Forelimb muscle (tissue), 1 donor: ENCODE measurements at places on chromosomes 16 and 17. TPM values are rescaled to one million over a fixed set of nuclear protein-coding genes. Genes with fewer than 3 reads are reported as not detected.

DNA sequence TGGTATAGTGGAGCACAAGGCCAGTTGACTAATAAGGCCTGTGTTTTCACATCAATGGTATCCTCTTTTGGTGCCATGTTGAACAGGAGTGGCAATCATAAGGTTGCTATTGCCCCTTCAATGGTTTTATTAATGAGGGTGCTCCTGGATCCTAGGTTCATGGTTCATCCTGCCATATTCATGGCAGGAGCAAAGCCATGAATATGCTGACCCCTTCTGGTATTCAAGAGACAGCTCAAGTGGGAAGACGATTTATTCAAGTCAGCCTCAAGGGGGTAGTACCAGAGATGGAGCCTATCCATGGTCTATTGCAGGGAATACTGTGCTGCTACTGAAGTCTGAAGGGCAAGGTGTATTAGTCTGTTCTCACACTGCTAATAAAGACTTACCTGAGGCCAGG, 2.6 kb downstream of the ABCA9 start:
- no peak for DNase-seq

GRCh38 chr17:10616502-10617119, 40.5 kb downstream of the MYH3 start:
- DNase-seq: no peak

GRCh38 chr16:31333686-31334649, 21.0 kb upstream of the ITGAX start:
- no peak for DNase-seq

GRCh38 chr16:82801361-82801760, 174.6 kb downstream of the CDH13 start:
- DNase-seq: no peak

DNA sequence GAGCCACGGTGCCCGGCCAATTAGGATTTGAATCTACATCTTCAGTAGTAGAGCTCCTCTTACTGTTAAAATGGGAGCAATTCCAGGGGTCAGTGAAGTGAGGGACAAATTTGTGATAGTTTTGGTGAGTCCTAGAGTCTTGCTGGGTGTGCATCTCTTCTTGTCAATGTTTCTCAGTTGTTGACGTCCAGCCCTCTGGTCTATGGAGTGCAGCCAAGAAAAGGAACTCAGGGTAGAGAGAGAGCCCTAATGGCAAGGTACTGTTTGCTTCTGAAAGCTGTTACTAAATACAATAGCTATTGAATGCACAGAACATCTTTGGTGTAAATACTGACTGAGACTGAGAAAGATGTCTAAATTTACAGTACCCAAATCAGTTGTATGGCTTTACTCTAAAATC, 282.5 kb upstream of the SALL1 start:
- no peak for DNase-seq

DNA sequence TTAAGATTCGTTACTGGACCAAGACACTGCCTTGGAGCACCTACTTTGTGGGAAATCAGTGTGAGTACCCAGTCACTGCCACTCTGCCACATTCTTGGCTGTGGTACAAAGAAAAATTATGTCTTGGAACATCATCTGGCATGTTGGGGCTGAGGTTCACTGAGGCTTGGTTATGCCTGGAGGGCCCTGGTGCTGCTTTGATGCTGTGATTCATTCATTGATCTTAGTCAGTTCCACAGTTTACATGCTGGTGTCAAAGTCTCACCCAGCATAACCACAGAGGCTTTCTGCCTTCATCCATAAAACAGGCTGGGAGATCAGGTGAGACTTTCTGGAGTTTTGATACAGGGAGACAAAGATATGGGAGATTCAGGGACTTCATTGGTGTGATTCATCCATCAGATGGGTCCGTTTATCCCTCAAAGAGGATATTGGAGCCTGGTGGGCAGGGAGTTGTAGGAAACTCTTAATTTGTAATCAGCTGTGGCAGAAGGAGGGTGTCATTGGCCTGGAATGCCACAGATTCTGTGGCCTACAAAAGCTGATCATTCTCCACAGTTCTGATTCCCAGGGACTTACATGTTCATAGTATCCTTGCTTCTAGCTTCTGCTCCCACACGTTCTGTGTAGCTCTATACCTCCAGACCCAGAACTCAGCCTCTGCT, 322.5 kb downstream of the PMP22 start:
- DNase-seq: no peak

GRCh38 chr17:54085020-54085419, 262.3 kb downstream of the KIF2B start:
- no peak for DNase-seq

GRCh38 chr17:20280851-20281250, 186.5 kb downstream of the LGALS9B start:
- DNase-seq: no peak

RASL10B gene
- 3.1 TPM for polyA plus RNA-seq

KCNG4 gene
- 0.03 TPM for polyA plus RNA-seq

TEKT1 gene
- polyA plus RNA-seq: not detected

CCDC40 gene
- polyA plus RNA-seq: 5.5 TPM

CACNG3 gene
- not detected for polyA plus RNA-seq

MMP25 gene
- 1.9 TPM for polyA plus RNA-seq

FGF11 gene
- polyA plus RNA-seq: 1.4 TPM
